ENCODE measurements at places on chromosomes 4 and X.

GRCh38 chrX:54087661-54088060, 43.4 kb upstream of the PHF8 start:
- DNase-seq, result no peak
- H3K27ac ChIP-seq, result no peak overlapping the region
- no peaks in the 10 kb centered on the region for H3K4me1 ChIP-seq
- no peaks in the 10 kb centered on the region for H3K36me3 ChIP-seq
- no peaks in the 10 kb centered on the region for H3K27me3 ChIP-seq

DNA sequence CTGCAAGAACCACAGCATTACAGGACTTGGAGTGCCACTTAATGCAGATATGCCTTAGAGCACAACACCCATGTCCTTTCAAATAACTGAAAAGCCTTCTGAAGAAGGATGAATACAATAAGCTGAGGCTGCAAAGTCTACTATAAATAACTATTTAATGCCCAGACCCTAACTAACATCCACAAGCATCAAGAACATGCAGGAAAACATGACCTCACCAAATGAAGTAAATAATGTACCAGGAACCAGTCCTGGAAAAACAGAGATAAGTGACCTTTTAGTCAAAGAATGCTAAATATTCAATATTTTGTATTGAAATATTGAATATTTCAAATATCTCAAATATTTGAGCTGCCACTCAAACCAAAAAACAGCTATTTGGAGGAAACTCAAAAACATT, 16.9 kb downstream of the ACTRT1 start:
- DNase-seq, result no peak
- H3K27me3 ChIP-seq, result no peaks in the 10 kb centered on the region
- H3K27ac ChIP-seq, result no peak overlapping the region
- no peaks in the 10 kb centered on the region for H3K4me1 ChIP-seq
- no peak overlapping the region for H3K4me3 ChIP-seq

DNA sequence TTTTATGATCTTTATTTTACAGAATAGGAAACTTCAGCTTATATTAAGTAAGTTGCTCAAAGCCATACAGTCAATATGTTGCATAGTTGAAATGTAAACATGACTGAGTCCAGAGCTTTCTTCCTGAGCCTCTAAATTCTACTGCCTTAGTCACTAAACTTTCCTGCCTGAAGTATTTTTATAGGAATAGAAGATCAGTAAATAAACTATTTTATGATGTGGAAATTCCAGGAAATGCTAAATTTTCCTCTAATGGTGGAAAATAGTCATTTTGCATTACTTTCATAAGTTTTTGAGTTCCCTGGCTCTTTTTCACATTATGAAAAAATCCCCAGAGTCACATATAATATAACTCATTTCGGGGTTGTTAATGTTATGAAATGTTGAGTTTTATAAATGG, 182.8 kb downstream of the BANK1 start:
- no peaks in the 10 kb centered on the region for H3K27me3 ChIP-seq
- H3K27ac ChIP-seq, result no peak overlapping the region
- H3K4me3 ChIP-seq, result no peak overlapping the region
- no peaks in the 10 kb centered on the region for H3K4me1 ChIP-seq

- no peaks in the 10 kb centered on the region for H3K36me3 ChIP-seq
- H3K27me3 ChIP-seq, result no peaks in the 10 kb centered on the region
- H3K4me1 ChIP-seq, result no peaks in the 10 kb centered on the region
- DNase-seq, result no peak
- no peak overlapping the region for H3K4me3 ChIP-seq
Observed at GRCh38 chr4:6097581-6097980, 79.3 kb upstream of the C4orf50 start.

DNA sequence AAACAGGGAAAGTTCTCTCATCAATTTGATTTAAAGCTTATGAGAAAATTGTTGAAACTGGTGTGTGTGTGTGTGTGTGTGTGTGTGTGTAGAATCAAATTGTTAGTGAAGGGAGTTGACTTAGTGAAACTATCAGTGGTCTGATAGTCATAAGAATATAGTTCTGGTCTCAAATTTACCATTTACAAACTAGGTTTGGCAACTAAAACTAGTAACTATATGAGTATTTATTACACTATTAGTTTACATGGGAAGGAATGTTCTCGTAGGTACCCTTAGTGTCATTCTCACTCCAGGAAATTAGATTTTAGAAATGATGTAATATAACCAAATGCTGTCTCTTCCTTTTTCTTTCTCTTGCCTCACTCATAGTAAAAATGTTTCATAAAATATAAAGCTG, 11.9 kb downstream of the SULT1E1 start:
- H3K36me3 ChIP-seq, result no peaks in the 10 kb centered on the region
- no peak overlapping the region for H3K27ac ChIP-seq
- no peaks in the 10 kb centered on the region for H3K4me1 ChIP-seq
- H3K4me3 ChIP-seq, result no peak overlapping the region
- no peaks in the 10 kb centered on the region for H3K27me3 ChIP-seq

GRCh38 chrX:154136627-154137161, 7.3 kb upstream of the OPN1LW start:
- H3K36me3 ChIP-seq, result no peaks in the 10 kb centered on the region
- DNase-seq, result peak; percentile 71
- no peaks in the 10 kb centered on the region for H3K4me1 ChIP-seq
- peak overlapping the region; percentile 71 for H3K27ac ChIP-seq
- no peaks in the 10 kb centered on the region for H3K27me3 ChIP-seq

DNA sequence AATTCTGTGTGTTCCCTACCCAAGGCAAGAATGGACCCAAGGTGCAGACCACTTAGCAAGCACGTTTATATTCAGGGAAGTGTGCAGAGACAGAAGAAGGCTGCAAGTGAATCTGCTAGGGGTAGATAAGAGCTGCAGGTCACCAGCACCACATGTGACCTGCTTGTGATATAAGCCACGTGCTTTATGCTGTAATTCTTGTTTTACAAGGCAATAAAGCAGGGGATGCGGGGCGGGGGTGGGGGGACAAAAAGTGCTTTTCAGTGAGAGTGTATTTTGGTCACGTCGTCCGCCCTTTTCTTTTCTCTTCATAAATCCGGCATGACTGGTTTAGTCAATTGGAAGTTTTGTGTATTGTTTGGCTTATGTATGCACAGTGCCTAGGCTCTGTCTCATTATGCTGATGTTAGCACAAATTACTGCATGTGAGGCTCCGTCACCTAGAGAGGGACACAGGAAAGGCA, 192.7 kb downstream of the RBMX2 start:
- H3K4me3 ChIP-seq, result no peak overlapping the region
- no peaks in the 10 kb centered on the region for H3K27me3 ChIP-seq
- DNase-seq, result no peak
- H3K36me3 ChIP-seq, result no peaks in the 10 kb centered on the region

- H3K4me1 ChIP-seq, result no peaks in the 10 kb centered on the region
- no peak overlapping the region for H3K27ac ChIP-seq
- DNase-seq, result no peak
Observed at GRCh38 chr4:22428441-22428840, 87.4 kb downstream of the ADGRA3 start.

DNA sequence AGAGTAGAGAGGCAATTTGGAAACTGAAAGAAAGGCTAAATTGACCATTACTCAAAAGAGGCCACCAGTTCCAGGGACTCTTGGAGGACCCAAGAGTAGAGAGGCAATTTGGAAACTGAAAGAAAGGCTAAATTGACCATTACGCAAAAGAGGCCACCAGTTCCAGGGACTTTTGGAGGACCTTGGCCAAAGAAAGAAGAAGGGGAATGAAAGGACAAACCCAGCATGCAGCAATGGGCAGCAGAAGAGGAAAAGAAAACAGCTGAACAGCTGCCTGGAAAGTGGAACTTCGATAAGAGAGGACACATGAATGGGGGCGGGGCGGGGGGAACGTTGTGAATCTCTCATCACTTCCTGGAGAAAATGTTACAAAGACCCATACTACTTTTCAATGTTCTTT, 80.8 kb downstream of the PALLD start:
- H3K27me3 ChIP-seq, result no peaks in the 10 kb centered on the region
- no peak for DNase-seq
- H3K4me1 ChIP-seq, result no peaks in the 10 kb centered on the region
- H3K27ac ChIP-seq, result no peak overlapping the region
- no peaks in the 10 kb centered on the region for H3K36me3 ChIP-seq
- no peak overlapping the region for H3K4me3 ChIP-seq

- no peaks in the 10 kb centered on the region for H3K27me3 ChIP-seq
- no peak for DNase-seq
- H3K36me3 ChIP-seq, result no peaks in the 10 kb centered on the region
- H3K27ac ChIP-seq, result no peak overlapping the region
Observed at GRCh38 chrX:20205927-20206708, 60.6 kb downstream of the RPS6KA3 start.

GRCh38 chr4:61520681-61521160, 320.6 kb downstream of the ADGRL3 start:
- H3K4me3 ChIP-seq, result no peak overlapping the region
- no peaks in the 10 kb centered on the region for H3K27me3 ChIP-seq
- no peak overlapping the region for H3K27ac ChIP-seq
- H3K36me3 ChIP-seq, result no peaks in the 10 kb centered on the region

GRCh38 chrX:9664224-9664623, 101.4 kb downstream of the GPR143 start:
- H3K4me3 ChIP-seq, result no peak overlapping the region
- no peaks in the 10 kb centered on the region for H3K36me3 ChIP-seq
- no peak for DNase-seq
- no peaks in the 10 kb centered on the region for H3K4me1 ChIP-seq
- no peaks in the 10 kb centered on the region for H3K27me3 ChIP-seq

DNA sequence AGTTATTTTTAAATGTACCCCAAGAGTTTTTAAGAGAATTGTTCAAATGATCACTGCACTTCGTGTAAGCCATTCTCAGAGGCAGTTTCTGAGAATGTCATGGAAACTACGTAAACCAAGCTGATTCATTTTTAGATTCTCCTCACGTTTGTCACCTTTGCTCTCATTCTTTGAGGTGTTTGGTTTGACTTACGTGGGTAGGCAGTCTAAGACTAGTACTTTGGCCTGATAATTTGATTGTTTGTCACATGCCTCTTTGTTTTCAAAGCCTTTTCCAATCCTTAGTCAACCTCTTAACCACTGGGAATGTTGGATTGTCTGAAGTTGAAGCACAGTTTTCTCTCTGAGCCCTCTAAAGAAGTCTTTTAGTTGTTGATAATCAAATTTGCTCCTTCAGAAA, 10.5 kb downstream of the SEPTIN11 start:
- H3K27me3 ChIP-seq, result no peaks in the 10 kb centered on the region
- no peak overlapping the region for H3K27ac ChIP-seq
- no peak for DNase-seq

DNA sequence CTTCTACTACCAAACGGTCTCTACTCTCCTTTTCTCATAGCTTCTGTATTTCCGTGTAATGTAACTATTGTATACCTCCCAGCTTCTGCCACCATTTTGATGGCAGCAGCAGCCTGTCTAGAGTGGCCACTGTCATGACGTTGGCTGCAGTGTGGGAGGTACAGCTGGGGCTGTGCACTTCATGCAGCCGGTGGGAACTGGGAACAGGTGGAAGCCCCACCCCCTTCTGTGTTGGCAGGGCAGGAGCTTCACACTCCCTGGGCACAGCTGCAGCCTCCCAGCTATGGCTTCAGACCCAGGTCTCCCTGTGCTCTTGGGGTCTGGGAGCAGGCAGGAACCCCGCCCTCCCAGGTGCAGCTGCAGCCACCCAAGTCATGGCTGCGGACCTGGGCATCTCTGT, 49.8 kb upstream of the SEC24B start:
- H3K27me3 ChIP-seq, result no peaks in the 10 kb centered on the region
- H3K27ac ChIP-seq, result no peak overlapping the region
- no peaks in the 10 kb centered on the region for H3K36me3 ChIP-seq
- H3K4me3 ChIP-seq, result no peak overlapping the region

DNA sequence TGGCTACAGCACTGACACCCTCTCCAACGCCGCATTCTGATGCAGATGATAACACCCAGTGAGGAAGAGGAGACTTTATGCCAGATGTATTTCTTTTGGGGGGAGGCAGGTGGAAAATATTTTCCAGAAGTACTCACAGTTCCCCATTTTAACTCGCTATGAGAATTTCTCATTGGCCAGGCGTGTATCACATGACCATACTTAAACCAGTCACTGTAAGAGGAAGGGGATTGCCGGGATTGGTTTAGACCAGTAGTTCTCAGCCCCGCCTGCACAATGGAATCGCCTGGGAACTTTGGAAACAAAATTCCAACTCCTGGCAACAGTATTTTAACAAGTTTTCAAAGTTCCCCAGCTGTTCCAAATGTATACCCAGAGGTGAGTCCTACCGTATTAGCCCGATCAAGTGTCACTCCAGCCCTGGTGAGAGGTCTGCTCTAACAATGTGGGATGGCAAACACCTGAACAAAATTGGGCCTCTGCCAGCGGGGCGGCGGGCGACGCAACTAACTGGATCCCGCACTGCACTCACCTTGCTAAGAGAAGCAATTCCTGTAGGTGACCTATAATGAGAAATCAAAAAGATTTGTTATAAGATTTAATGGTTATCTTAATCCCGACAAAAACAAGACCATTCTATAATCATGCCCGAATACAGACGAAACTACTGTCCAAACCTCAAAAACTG, 2.9 kb upstream of the MSL3 start:
- H3K4me1 ChIP-seq, result no peaks in the 10 kb centered on the region
- H3K4me3 ChIP-seq, result no peak overlapping the region
- H3K36me3 ChIP-seq, result no peaks in the 10 kb centered on the region
- DNase-seq, result no peak
- no peaks in the 10 kb centered on the region for H3K27me3 ChIP-seq

GRCh38 chrX:42732506-42732905, 45.5 kb downstream of the PPP1R2C start:
- no peaks in the 10 kb centered on the region for H3K36me3 ChIP-seq
- no peak overlapping the region for H3K27ac ChIP-seq
- H3K4me3 ChIP-seq, result no peak overlapping the region
- DNase-seq, result no peak
- no peaks in the 10 kb centered on the region for H3K27me3 ChIP-seq
